ENCODE measurements at places on chromosomes 6 and 20. TPM values are rescaled to one million over a fixed set of nuclear protein-coding genes. Genes with fewer than 3 reads are reported as not detected.
A peak's percentile ranks its signal among the peaks of the same experiment; 100 is the strongest.

- no peak overlapping the region for H3K27ac ChIP-seq
- no peaks in the 10 kb centered on the region for H3K4me1 ChIP-seq
- H3K4me3 ChIP-seq, result no peak overlapping the region
- DNase-seq, result no peak
- no peaks in the 10 kb centered on the region for H3K36me3 ChIP-seq
These were observed 107.3 kb downstream of the NRN1 start for GRCh38 chr6:5899216-5900045.

- no peak for DNase-seq
- H3K27me3 ChIP-seq, result no peaks in the 10 kb centered on the region
- no peak overlapping the region for H3K4me3 ChIP-seq
- peak overlapping the region; percentile 67 for H3K27ac ChIP-seq
These were observed 22.1 kb downstream of the TRAM2 start for GRCh38 chr6:52554684-52555280.

DNA sequence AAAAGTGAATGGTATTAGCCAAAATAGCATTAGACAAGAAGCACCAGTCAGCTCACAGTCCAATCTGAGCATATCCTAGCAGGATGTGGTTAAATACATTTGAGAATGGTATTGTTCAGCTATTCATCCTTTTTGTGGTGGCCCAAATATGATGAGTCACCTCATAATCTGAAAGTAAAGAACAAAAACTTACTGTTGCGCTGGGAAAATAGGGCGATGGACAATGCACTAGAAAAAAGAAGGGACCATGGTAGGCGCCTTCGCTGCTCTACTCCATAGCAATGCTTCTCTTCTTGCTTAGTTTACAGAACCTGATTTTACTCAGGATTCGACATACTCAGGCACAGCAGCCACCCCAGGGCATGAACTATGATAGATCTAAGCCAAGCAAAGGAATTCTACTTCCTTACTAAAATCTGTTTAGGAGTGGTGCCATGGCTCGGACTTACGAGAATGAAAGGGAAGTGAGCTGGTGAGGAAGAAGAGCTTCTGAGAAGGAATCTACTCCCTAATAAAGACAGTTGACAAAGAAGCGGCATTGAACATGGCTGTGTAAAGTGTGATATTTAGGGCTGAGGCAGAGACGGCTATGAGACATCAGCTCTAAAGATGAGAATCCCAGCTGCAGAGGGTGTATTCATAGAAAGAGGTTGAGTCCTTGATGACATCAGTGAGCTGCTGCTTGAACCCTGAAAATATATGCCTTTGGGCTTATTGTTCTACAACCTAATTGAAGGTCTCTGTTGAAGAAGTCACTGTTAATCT lies 16.6 kb upstream of the FBXO9 start:
- H3K27me3 ChIP-seq, result no peaks in the 10 kb centered on the region
- peak overlapping the region; percentile 48 for H3K4me3 ChIP-seq

GRCh38 chr6:7273709-7274108 lies 39.3 kb downstream of the SSR1 start:
- no peak for DNase-seq
- H3K4me1 ChIP-seq, result no peaks in the 10 kb centered on the region
- no peak overlapping the region for H3K27ac ChIP-seq
- H3K4me3 ChIP-seq, result no peak overlapping the region
- H3K36me3 ChIP-seq, result no peaks in the 10 kb centered on the region

DNA sequence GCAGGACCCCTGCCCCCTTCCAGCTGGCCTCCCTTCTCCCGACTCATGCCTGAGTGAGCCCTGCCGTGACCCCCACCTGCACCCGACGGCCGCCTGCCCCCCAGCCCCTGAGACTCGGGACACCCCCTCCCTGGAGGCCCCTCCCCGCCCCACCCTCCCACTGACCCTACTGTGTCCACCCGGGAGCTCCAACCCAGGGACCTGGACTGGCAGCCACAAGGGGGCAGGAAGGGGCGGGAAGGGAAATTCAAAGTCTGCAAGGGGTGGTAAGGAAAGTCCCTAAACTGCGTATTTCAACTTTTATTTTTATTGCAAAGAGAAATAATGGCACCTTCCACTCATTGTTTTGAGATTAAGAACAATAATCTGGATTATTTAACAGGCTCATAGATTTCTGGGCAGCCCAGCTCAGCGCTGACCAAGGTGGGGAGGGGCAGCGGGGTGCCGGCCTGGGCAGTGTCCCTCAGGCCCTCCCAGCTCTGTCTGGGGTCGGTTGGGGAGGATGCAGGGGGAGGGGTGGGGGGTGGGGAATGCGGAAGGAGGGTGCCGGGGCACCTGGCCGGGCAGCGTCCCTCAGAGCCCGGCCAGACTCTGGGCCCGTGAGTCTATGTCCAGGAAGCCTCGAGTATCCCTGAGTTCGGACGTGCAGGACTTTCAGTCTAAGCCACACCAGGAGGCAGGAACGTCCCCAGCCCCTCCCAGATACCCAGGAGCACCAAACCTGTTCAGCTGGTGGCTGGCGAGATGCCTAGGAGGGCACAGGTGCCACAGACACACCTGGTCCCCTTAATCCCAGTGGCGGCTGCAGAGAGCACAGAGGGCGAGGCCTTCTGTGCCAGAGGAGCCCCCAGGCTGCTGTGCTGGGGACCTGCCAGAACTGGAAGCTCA lies 1.3 kb upstream of the PTK6 start:
- H3K27ac ChIP-seq, result no peak overlapping the region
- no peaks in the 10 kb centered on the region for H3K27me3 ChIP-seq
- peaks cover 8% of the 10 kb centered on the region for H3K4me1 ChIP-seq
- no peak overlapping the region for H3K4me3 ChIP-seq

DNA sequence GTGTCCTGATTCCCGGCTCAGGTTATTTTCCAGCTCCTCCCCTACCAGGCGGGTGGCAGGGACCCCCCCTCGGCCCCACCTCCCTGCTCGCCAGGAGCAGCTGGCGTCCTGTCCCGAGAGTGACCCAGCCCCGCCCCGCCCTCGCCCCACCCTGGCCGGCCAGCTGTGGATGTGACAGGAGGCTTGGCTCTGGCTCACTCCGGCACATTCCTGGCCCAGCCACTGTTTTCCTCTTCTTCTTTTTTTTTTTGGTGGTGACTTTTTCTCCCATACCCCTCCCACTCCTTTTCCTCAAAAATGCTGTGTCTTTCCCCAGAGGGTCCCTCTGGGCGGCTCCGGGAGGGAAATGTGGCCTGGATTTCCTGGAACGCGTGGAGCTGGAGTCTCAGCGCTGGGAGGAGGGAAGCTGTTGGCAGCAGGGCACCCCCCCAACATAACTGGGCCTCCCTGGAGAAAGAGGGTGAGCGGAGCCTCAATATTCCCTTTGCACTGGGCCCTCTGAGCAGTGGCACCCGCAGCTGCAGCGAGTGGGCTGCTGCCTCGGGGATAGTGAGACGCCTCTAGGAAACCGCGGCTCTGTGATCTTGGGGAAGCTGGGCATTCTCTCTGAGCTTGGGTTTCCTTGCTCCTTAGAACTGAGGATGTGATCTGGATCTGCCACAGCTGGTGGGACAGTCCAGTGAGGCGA lies 28.3 kb upstream of the CSNK2A1 start:
- H3K4me1 ChIP-seq, result no peaks in the 10 kb centered on the region
- H3K36me3 ChIP-seq, result no peaks in the 10 kb centered on the region
- H3K27me3 ChIP-seq, result peaks cover 10% of the 10 kb centered on the region

GRCh38 chr20:3889489-3890397 lies 556 bp downstream of the PANK2 start:
- H3K27me3 ChIP-seq, result no peaks in the 10 kb centered on the region
- peaks cover 40% of the 10 kb centered on the region for H3K4me1 ChIP-seq
- H3K27ac ChIP-seq, result peak overlapping the region; percentile 76
- no peaks in the 10 kb centered on the region for H3K36me3 ChIP-seq
- DNase-seq, result no peak

DNA sequence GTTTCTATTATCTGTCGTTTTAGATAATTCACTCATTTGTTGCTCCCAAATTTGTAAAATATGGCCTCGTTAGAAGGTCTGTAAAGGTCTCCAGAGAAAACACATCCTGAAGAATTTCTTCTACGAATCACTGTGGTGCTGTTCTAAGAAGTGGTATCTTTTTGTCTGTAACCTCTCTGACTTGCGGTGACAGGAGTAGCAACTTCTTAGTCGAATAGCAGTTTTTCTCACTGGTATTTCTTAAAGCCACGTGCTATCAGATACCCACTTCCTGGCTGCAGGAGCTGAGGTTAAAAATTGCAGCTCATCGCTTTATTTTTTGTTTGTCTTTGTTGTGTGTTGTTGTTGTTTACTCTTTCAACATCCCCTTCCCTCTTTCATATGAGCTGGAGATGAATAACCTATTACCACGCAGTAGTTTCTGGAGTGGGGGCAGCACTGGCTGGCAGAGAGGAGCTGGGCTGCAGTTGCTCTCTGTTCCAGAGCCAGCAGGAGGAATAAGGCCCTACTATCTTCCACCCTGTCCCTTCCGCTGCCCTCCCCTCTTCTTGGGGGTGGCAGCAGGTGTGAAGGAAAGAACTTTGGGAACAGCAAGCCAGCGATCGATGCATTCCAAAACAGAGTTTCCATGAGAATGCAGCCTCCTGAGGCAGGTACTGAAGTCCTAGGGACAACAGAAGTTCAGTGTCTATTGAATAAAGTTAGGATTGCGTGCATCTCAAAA lies 64.7 kb downstream of the C6orf118 start:
- H3K36me3 ChIP-seq, result no peaks in the 10 kb centered on the region
- H3K27me3 ChIP-seq, result no peaks in the 10 kb centered on the region
- no peak overlapping the region for H3K27ac ChIP-seq
- no peak overlapping the region for H3K4me3 ChIP-seq
- DNase-seq, result no peak

- H3K4me3 ChIP-seq, result no peak overlapping the region
- H3K4me1 ChIP-seq, result no peaks in the 10 kb centered on the region
- DNase-seq, result no peak
These were observed 11.1 kb upstream of the HLA-DQB2 start for GRCh38 chr6:32774426-32774825.

GRCh38 chr6:166162599-166163342 lies 4.9 kb downstream of the TBXT start:
- no peak for DNase-seq
- no peak overlapping the region for H3K27ac ChIP-seq
- H3K4me1 ChIP-seq, result no peaks in the 10 kb centered on the region
- H3K36me3 ChIP-seq, result no peaks in the 10 kb centered on the region

DNA sequence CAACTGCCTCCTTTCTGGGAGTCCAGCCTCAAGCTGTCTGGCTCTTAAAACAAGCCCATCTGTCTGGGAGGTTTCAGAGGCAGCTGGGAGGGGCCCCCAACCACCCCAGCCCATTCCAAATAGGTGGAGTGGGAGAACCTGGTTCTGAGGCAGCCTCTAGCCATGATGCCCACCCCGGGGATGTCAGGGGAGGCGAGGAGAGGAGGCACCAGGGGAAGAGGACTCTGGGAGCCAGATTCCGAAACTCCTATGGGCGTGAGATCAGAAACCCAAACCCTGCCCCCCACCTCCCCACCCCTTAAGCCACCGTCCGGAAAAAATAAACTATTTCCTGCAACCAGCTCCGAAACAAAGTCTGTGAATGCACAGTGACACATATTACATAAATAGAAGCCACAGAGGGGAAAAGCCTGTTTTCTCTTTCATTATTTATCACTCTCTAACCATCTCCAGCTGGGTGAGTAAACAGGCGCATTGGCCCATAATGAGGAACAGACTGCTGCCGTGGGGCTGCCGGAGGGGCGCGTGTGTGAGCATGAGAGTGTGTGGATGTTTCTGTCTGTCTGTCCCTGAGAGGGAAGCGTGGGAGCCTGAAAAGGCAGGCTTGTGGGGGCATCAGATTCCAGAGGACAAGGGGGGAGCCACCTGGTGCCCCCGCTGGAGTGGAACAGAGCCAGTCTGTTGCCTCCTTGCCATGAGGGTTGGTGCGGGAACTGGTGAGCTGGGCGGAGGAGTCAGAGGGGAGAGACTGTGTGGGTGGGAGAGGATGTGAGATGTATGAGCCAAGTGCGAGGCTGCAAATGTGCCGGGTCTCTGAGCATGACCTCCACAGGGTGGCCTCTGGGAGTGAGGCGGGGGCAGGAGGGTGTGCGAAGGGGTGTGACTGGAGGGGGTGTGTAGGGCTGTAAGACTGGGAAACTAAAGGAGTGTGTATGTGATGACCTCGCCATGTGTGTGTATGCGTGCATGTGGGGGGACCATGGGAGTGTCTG lies 14.3 kb upstream of the FOXP4 start:
- DNase-seq, result peak; percentile 42
- peak overlapping the region; percentile 27 for H3K4me3 ChIP-seq
- H3K27ac ChIP-seq, result no peak overlapping the region
- peaks cover 17% of the 10 kb centered on the region for H3K27me3 ChIP-seq
- no peaks in the 10 kb centered on the region for H3K36me3 ChIP-seq

The ATXN1 gene
- 70.9 TPM for total RNA-seq

The NRSN1 gene
- total RNA-seq, result not detected

The SRSF12 gene
- total RNA-seq, result 7.0 TPM
